KG1 (cell line): ENCODE measurements at places on chromosomes 12 and 14.

DNA sequence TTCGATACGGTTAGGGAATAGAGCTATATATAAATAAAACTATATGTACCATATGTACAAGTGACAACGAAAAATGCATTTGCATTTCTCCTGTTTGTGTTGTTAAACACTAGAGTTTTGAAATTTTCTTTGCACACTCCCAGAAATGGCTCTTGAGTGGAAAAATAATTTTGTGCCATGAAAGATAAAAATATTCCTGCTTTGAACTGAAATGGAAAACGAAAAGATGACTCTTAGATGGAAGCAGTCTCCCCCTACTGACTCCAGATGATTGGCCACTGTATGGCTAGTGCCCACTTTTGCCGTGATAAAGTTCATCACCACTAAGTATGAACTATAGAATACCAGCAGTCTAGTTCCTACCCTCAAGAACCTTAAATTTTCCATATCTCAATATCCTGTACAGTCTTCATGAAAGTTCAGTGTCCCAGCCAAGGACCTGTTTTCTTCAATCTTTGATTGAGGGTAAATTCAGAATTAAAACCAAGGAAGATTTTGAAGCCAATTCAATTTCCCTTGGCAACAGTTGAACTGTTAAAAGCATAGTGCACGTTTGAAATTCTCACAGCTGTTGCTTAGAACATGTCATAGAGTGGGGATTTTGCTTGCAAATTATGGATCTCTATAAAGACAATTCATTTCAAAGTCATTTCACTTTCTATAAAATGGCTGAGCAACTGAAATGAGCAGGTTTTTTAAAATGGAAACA is 1.6 kb upstream of the PPP2R5E start:
- DNase-seq, result no peak

- no peak for DNase-seq
Observed at GRCh38 chr14:52351233-52352060, 37.3 kb downstream of the PTGER2 start.

- DNase-seq, result no peak
Observed at GRCh38 chr14:51495319-51495718, 156.4 kb upstream of the FRMD6 start.

- DNase-seq, result no peak
Observed at GRCh38 chr12:131808744-131809371, 19.3 kb upstream of the MMP17 start.

DNA sequence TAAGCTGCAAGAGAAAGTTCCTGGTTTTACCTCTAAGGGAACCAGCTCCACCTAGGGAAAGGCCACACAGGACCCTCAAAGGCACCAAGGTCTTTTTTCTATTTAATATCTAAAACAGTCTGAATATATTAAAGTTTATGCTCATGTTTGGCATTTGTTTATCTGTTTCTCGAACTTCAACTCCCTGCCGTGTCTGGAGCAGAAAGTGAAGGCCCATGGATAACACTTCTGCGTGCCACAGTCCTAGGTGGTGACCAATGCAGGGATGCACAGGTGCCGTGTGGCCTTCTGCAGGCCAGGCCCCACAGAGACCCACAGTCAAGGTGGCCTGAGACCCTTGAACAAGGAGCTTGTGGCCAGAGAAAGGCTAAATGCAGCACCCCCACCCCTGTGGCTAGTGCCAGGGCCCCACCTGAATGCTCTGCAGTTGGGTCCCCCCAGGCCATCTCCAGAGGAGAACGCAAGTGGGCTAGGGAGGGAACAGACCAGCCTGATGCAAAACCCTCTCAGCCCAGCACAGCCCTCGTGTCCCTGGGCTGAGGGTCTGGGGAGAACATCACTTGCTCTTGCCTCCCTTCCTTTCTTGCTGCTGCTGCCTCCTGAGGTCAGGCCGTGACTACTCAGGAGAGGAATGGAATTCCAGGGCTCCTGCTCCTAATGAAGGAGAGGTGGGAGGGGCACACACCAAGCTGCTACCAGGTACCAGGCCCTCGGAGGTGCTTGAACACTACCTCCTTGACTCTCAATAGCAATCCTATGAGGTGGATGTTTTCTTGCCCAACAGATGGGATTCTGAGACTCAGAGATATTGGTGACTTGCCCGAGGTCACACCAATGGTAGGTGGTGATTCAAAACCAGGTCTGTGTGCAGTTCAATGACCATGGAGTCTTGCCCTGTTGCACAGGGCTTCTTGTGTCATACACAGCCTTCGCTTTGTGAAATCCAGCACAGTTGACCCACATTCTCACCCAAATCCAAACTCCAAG is 45.4 kb downstream of the PSMA6 start:
- no peak for DNase-seq

DNA sequence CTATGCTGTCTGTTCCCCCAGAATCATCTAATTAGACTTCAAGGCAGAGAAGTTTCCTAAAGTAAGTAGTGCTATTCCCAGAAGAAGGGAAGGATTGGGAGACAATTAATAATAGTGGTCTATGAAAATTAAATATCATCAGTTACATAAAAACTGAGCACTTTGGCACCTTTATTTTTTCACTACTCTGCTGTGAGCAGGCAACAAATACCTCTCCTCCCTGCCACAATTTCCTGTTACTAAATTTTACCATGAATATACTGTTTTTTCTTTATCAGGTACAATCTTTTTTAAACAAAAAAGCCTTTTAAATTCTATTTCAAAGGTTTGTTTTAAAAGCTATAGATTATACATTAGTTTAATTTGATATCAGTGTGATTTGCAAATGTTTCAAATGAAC is 29.4 kb upstream of the KRAS start:
- no peak for DNase-seq

DNA sequence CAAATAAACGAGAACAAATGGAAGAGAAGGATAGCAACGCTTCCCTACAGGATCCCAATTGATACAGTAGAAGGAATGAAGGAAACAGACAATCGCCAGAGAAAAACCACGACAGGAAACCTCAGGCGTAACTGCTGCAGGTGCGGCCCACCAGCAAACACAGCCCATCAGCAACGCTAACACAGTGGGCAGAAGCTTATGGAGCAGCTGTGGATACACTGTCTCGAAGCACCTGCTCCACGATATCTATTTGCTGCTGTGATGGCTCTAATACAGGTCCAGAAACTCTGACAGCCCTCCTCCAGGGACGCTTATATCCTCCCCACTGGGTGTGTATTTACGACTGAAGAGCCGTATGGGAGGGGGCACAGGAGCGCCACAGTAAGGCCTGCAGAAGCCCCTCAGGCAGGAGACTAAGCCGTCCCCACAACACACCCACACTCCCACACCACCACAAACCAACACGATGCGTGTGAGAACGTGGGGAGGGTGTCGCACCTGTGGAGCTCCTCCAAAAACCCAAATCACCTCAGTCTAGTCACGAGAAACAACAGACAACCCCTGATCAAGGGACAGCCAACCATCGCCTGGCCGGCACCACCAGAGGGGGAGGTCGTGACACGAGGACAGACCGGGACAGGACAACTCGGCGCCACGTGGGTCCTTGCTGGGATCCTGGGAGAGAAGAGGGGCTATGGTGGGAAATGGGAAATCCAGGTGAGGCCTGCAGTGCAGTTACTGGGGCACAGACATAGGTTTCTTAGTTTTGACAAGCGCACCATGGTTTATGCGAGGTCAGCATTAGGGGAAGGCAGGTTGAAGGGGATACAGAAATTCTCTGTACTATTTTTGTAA is 24.0 kb downstream of the POLE start:
- no peak for DNase-seq

- DNase-seq, result no peak
Observed at GRCh38 chr12:130331146-130331545, 6.5 kb upstream of the PIWIL1 start.

GRCh38 chr12:56998981-56999380 is 7.4 kb downstream of the ZBTB39 start:
- no peak for DNase-seq

GRCh38 chr14:52846591-52846990 is 55.2 kb upstream of the GNPNAT1 start:
- DNase-seq, result no peak

GRCh38 chr12:124665511-124665910 is 98.1 kb upstream of the NCOR2 start:
- DNase-seq, result no peak

- no peak for DNase-seq
Observed at GRCh38 chr12:4819654-4820053, 90.1 kb upstream of the KCNA1 start.

DNA sequence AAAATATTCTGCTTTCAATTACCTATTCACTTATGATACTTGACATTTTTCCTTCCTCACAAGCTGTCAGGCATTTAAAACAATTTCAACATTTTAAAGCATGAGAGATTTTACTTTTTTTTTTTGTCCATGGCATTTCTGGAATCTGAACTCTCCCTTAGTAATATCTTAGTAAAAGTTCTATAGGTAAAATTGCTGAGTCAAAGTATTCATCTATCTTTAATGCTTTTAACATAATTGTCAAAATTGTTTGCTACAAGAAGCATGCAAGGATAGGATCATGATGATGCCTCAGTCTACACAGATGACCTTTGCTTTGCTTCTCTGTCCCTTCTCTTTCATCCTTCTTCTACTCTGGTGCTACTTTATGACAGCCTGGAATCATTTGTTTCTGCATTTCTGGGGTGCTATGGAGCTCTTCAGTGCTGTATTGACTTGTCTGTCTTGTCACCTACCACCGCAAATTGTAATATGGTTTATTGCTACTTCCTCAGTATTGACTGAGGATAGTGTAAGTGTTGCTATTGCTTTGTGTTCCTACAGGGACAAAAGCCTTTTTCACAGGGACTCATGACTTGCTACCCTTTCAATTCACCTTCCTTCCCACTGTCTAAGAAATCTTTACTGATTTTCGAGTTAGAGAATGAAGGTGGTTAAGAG is 589.8 kb upstream of the ATP2B1 start:
- DNase-seq, result no peak

GRCh38 chr12:80041692-80042091 is 57.6 kb upstream of the OTOGL start:
- DNase-seq, result no peak

DNA sequence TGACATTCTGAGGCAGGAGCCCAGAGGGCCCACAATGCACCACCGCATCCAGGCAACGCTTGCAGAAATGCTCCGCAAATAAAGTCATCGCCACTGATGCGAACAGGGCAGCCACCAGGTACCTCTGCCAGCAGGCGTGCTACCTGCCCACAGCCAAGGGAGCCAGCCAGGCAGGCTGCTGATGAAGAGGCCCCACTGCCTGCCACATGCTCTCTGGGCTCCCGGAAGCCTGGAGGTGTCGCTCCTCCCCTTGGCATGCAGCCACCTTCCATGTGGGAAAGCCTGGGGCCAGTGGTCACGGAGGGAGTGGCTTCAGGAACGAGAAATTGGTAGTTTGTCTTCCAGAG is 14.7 kb downstream of the GPR132 start:
- DNase-seq, result no peak

GRCh38 chr12:101599771-101600484 is 5.2 kb downstream of the MYBPC1 start:
- DNase-seq, result no peak

GRCh38 chr14:100842799-100843198 is 16.9 kb downstream of the MEG3 start:
- DNase-seq, result no peak

GRCh38 chr14:89265234-89265633 is 151.8 kb downstream of the FOXN3 start:
- no peak for DNase-seq

DNA sequence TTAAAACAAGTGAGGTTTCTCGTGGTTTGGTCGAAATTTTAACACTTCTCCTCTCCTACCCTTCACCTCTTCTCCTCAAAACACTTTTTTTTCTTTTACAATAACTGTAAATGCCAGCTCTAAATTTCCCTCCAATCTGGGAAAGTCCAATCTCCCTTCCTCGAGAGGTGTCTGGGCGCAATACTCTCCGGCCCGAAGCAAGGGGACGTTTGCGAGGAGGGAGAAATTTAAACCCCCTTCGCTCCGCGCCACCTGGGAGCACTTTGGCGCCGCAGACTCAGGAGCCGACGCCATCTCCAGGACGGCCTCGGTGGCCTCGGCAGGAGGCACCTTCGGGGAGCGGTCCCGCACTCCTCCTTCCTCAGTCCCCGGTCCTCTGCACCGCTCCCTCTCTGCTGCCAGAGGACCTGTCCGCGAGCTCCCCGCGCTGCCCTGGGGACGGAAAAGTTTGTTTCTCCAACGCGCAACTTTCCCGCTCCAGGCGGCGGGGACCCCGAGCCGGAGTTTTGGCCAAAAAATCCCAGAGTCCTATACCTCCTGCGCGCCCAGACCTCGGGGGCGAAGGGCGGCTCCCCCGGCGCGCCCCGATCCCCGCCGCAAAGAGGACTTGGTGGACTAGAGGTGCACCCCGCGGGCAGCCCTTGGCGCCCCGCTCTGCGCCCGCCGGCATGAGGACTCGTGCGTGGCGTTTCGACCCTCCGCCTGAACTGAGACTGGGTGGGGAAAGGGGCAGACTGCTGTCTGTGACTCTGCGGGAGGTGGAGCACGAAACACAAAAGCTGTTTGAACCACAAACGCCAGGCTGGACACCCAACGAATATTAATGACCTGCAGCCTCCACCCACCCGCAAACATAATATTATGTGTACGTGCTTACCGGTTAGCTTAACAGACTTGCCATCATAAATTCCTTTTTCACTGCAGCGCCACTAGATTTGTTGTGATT is 95.2 kb upstream of the HMGA2 start:
- DNase-seq, result no peak

DNA sequence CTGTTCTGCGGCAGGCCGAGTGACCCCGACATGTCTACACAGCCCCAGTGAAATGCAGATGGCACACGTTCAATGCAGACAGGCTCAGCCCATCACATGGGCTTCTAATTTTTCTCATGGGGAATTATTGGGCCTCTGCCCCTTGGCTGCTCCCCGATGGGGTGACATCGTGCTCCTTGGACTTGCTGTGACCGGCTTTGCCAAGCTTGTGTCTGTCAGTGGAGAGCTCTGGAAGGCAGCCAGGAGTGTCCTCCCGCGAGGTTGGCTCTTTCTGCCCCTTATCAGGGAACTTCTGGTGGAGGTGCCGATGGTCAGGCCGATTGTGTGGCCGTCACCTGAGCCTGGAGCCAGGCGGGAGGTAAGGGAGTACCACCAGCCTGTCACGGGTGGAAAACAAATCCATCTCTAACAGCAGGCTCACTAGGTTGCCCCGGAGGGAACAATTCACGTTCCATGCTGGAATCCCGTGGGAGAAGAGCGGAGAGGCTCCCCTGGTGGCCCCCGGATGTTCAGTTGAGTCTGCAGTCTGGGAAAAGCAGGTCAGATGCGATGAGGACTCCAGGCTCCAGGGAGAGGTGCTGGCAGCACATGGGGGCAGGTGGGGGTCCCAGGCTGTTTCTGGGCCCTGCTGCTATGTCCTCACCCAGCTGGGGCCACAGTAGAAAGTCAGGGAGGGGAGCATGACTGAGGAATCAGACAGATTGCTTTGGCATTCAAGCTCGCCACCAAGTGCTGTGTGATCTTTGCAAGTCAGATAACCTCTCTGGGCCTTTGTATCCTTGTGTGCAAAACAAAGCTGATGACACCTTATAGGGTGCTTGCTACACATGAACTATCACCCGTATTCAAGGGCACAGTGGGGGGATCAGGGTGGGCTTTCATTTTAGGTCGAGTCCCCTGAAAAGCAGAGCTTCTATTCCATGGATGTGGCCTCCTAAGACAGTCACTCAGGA is 43.2 kb upstream of the EML1 start:
- no peak for DNase-seq

DNA sequence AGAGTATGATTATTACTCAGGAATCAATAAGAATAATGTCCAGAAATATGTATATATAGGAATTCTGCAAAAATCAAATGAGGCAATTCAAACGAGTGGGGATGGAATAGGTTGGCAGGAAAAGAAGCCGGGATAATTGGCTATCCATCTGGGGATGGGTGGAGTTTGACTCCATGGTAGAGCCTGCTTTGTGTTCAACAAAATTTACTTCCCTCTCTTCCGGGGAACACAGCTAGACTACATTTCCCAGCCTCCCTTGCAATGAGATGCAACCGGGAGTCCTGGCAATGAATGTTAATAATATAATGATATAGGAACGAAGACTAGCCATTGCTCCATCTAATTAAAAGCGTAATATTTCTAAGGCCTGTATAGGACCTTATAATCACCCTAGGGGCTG is 146.6 kb downstream of the EFCAB11 start:
- no peak for DNase-seq
